ENCODE measurements at places on chromosomes 13 and 19.
A peak's percentile ranks its signal among the peaks of the same experiment; 100 is the strongest.

DNA sequence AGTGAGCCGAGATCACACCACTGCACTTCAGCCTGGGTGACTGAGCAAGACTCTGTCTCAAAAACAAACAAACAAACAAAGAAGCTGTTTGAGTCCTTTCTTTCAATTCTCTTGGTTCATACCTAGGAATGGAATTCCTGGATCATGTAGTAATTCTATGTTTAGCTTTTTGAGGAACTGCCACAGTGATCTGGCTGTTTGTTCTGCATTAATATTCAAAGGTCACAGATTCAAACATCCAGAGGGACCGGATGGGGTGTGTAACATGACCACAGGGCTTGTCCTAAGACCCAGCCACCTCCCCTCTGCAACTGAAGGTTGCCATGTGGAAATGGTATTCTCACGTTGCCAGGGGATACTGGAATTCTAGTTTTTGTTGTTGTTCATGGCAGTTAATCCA lies 10.2 kb downstream of the COLGALT1 start:
- no peak for DNase-seq

DNA sequence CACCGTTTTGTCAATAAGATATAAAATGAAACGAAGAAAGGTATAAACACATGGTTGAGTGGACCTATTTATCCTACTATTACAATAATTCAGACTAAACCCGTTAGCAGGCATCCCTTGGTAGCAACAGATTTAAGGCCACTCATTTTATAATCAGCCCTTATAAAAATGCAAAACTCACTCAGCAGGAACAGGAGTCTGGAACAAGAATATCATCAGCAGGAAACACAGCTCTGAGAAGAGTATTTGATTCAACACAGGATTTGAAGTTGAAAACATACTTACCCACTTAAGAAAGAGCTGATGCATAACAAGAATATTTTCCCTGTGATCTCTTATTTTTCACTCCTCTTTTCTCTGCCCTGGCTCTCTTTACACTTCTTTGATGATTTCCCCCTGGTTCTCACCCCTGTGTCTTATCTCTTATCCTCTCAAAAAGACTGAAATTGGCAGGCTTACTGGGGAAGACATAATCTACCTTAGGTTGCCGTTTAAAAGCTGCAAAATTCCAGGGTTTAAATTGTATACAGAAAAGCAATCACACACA lies 1722.7 kb downstream of the SLITRK5 start:
- no peak for DNase-seq

DNA sequence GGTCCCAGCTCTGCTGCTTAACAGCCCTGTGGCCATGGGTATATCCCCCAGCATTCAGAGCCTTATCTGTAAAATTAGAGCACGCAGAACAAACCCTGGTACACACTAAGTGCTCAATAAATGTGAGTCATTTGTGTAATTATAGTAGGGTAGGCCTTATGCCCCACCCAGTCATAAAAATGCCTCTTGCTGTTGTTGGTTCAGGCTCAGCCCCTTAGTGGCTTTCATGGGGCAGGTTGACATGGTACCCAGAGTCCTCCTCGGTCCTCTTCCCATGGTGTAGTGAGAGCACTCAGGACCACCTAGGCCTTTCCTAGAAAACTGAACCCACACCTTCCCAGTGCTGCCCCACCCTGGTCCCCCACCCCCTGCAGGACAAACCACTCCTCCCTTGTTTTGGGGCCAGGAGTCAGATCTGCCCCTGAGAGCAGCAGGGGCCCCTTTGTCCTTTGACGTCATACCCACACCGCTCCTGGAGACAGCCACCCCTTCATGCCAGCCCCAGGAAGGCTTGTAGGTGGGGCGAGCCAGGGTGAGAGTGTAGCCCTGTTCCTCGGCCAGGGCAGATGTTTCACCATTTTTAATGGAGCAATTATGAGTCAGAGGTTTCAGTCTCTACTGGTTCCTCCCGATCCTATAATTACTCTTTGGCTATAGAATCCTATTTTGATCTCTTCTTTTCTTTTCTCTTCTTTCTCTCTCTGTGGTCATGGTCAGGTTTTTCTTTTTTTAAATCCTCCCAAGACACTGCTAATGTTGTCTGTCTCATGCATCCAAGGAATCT lies 36.8 kb downstream of the ACTN4 start:
- peak; percentile 76 for DNase-seq

DNA sequence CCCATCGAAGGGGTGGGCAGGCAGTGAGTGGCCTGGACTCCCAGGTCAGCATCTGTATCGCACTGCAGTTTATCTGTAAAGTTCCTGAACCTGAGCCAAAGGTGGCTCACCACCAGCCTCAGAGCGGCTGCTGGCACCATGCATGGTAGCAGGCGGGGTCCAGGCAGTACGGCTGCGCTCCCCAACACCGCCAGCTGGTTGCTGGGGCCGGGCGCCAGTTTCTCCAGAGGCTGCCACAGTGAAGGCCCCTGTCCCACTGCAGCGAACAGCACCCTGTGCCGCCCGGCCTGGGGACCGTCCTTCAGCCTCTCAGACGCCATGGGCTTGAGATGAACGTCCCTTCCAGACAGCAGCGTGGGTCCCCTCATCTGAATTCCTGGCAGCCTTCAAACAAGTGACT lies 109.8 kb downstream of the KDM4B start:
- no peak for DNase-seq

- peak; percentile 47 for DNase-seq
These were observed 2.5 kb upstream of the ISYNA1 start for GRCh38 chr19:18440415-18440877.

- DNase-seq = no peak
These were observed 42.7 kb downstream of the ING1 start for GRCh38 chr13:110756219-110756631.

- peak; percentile 9 for DNase-seq
These were observed 168.3 kb downstream of the PCDH20 start for GRCh38 chr13:61247149-61247936.

GRCh38 chr13:107441279-107441678 lies 774.1 kb downstream of the LIG4 start:
- DNase-seq = no peak

- no peak for DNase-seq
These were observed 944.8 kb upstream of the PCDH9 start for GRCh38 chr13:68174893-68175292.

DNA sequence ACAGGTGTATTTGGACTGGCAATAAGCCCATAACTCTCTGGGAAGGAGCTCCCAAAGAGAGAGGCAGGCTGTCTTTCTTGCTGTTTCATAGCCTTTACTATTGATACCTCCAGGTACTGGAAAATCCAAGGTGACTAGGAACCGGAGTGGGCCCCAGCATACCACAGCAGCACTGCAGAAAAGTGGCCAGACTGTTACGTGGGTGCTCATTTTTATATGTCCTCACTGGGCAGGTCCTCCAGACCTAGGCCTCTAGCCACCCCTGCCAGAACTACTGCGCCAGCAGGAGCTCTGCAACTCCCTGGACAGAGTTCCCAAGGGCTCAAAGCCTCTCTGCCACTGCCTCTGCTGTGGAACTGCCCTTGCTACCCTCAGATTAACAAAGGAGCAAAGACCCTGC lies 46.4 kb downstream of the LIG4 start:
- DNase-seq = no peak

GRCh38 chr19:58279925-58280316 lies 1.2 kb downstream of the ZNF8 start:
- DNase-seq = no peak

DNA sequence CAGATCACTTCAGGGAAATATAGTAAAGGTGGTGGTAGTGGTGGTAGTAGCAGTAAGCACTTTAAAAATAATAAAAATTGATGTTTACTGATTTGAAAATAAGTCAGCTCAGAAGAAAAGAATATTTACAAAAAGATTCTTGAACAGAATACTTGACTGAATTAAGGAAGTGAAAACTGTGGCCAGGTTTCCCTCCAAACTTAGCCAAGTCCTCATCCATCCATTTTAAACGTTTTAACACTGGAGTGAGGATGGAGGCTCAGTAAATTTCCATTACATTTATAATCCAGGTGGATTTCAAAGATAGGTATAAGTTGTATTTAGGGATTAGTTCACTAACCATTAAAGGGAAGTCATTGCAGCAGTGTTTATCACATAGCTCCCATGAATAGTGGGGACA lies 221.5 kb downstream of the RGCC start:
- DNase-seq = no peak

GRCh38 chr13:26048741-26049140 lies 3.1 kb downstream of the SHISA2 start:
- DNase-seq = no peak

DNA sequence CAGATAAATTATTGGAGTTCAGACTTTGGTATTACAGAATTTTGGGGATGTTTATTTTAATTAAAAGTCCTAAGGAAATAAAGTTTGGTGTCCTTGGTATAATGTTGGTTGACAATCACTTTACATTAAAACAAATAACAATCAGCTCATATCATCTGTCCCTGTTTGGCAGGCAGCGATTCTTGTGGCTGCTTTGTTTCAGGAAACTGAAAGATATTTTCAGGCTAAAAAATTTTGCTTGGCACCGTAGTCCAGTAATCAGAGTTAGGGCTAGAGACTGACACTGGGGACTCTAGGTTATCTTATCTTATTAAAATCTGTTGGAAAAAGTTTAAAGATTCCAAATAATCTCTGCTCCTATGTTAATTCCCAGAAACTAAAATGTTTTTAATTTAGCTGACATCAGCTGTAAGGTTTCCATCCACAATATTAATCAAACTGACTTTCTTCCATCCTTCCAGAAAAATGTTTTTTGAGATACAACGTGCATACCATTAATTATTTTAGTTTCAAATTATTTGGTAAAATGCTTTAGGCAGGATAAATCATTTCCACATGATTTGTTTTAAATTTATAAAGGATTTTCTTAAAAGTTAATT lies 97.6 kb downstream of the ZIC5 start:
- DNase-seq = no peak

- DNase-seq = no peak
These were observed 9.4 kb downstream of the C19orf81 start for GRCh38 chr19:50658441-50659317.

All from Caco-2 (cell line).